Left renal pelvis (tissue), 4 donors: ENCODE measurements at places on chromosomes 2 and 18.

- DNase-seq: no peak
Observed at GRCh38 chr2:77488141-77488540, 34.0 kb downstream of the LRRTM4 start.

- peak; percentile 27 for DNase-seq
Observed at GRCh38 chr18:39313992-39314391, 1748.4 kb upstream of the CELF4 start.

- no peak for DNase-seq
Observed at GRCh38 chr2:239113615-239114014, 265.7 kb downstream of the TWIST2 start.

DNA sequence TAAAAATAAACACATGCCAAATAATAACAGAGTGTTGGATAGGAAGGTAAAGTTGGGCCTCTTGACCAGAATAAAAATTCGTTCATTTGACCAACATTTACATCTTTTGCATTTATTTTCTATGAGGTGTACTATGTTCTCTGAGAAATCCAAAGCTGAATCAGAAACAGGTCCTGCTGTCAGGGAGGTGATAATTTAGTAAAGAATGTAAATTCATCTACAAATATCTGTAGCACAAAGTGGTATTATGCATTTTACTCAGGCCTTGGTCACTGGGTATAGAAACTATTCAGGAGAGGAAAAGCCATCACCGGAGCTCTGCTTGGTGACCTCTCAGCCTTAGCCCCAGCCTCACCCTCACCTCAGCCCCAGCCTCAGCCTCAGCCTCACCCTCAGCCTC, 208.9 kb downstream of the SPP2 start:
- no peak for DNase-seq
